ENCODE measurements at places on chromosomes 11 and 22.

- no peak for DNase-seq
Observed at GRCh38 chr11:109939166-109939810, 153.9 kb upstream of the ZC3H12C start.

DNA sequence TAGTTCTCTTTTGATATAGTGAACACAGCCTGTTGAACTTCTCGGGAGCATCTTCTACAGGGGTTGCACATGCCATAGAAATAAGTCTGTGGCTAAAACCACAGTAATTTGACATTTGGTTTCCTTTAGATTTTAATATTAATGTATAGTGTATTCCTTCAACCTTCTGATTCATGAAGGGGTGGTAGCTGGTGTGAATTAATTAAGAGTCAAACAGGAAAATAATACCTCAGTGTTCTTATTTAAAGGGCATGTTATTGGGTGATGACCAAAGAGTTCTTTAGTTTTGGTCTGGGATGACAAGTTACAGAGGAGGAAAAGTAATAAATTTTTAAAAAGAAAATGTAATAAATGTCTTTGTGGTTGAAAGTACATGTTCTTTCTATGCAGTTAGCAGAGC lies 86.8 kb downstream of the PDHX start:
- DNase-seq = no peak

- no peak for DNase-seq
Observed at GRCh38 chr22:29128891-29129807, 56.3 kb downstream of the KREMEN1 start.

DNA sequence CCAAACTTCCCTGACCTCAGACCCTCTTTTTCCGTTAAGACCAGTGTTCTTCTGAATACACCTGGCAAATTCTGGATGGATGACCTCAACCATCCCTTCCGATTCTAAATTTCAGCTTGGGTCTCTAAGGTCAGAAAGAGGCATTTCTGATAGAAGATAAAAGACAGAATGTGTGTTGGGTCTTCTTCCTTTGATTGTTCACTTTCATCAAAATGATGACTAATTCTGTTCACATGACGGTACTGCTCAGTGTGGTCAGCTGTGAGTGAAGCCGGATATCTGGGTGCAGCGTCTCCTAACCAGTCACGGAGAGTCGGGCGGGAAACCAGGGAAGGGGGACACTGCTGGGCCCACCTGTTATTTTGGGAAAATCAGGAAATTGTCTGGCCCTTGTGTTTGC lies 151.6 kb upstream of the NAV2 start:
- no peak for DNase-seq

GRCh38 chr11:118312328-118312727 lies 7.8 kb downstream of the CD3E start:
- DNase-seq = no peak

DNA sequence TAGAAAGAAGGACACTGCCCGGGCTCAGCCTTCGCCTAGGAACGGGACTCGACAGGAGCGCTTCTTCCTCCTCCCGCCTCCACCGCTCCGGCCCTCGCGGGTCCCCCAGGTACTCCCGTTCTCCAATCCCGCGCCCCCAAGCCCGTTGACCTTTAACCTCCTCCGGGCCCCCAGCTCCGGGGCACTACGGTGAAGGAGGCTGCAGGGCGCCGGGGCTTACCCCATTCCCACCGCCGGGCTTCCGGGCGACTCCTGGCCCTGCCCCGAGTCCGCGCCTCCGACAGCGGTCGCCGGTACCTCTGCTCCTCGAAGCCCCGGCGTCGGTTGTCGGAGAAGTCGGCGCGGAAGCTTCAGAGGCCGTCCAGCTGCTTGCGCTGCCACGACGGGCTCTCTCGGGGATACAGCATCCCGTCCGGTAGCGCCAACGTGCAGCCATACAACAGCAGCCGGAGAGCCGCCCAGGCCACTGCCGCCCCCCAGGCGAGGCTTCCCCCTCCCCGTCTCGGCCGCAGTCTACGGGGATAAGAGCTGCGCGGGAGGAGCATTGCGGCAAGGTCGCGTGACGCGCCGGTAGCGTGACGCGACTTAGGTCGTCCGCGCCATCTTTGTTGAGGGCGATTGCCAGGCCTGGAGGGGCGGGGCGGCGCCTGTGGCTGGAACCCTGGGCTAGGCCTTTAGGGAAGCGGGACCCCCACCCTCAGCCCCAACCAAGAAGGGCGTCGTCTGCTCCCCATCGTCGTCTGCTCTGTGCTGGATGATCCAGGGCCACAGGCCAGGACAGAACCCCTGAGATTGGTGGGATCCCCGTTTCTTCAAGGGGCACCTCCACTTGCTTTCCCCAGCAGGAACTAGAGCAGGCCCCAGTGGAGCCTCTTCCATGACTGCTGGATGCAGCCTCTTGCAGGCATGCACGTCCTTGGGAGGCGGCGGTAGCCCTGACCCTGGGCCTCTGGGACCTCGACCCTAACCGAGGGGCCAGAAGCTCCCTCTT lies 26.3 kb downstream of the RGL4 start:
- peak; percentile 78 for DNase-seq
